ENCODE measurements at places on chromosomes 12 and 14.
A peak's percentile ranks its signal among the peaks of the same experiment; 100 is the strongest.

GRCh38 chr12:114000861-114001260 is 34.7 kb upstream of the RBM19 start:
- no peak for DNase-seq

DNA sequence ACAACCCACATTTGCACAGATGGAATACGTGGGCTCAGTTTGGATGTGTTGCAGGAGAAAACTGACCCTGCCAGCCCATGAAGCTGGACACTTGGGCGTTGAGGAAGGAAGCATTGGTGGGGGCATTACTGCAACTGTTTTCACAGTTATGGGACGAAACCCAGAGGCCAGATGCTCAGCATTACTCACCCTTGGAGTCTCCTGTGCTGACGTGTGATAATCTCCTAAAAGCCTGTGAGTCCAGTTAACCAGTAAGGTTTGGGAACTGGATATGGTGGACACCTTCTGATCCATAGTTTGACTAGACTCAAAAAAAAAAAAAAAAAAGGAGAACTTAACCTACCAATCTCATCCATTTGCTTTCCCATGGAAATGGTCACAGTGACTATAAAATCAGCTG is 52.8 kb upstream of the EGLN3 start:
- DNase-seq = no peak

DNA sequence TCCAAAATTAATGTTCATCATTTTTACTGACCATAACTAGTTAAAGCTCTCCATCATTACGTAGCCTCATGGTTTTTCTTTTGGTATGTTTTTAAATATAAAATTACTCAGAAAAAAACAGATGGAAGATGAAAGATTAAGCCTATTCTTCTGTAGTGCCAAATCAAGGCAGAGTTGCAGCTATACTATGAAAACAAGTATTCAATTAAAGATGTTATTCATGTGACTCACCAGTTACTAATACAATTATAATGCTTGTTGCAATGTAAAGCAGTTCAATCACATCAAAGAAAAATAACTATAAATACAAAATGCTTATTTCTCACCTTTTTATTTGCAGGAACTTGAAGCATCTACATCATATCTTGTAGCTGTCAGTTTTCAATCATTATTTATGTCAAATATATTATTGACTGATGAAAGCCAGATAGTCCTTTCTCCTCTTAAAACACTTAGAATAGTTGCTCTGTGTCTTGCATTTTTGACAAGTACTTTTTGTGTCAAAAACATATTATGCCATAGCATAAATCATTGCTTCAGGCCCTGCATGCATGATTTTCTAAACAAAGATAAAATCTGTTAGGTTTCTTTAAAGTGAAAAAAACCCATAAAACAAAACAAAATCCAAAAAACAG is 36.0 kb upstream of the TRHDE start:
- no peak for DNase-seq

- DNase-seq = no peak
Observed at GRCh38 chr12:116380108-116380507, 102.6 kb upstream of the MED13L start.

GRCh38 chr12:53101931-53102781 is 1.1 kb upstream of the SOAT2 start:
- DNase-seq = no peak

GRCh38 chr14:100384819-100385813 is 62.0 kb downstream of the SLC25A47 start:
- DNase-seq = no peak

GRCh38 chr14:58617619-58618018 is 20.1 kb upstream of the DACT1 start:
- DNase-seq = no peak

GRCh38 chr12:30166006-30166795 is 382.5 kb upstream of the TMTC1 start:
- DNase-seq = no peak

GRCh38 chr12:52442600-52443061 is 8.5 kb upstream of the KRT75 start:
- peak; percentile 70 for DNase-seq

- no peak for DNase-seq
Observed at GRCh38 chr12:78101946-78102635, 271.4 kb downstream of the NAV3 start.

DNA sequence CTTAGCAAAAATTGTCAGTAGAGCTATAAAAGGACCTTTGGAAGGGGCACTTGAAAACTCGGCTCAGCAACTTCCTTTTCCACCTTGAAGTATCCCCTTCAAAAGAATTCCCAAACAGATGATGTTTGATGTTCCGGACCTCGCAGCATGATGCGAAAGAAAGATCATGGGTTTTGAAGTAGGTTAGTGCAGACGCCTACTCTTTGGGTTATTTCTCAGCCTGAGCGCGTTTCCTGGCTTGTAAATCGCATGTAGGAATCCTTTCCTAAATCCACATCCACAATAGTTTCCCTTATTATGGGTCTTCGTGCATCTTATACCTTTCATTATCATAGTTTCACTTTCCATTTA is 584 bp upstream of the NEDD1 start:
- no peak for DNase-seq

DNA sequence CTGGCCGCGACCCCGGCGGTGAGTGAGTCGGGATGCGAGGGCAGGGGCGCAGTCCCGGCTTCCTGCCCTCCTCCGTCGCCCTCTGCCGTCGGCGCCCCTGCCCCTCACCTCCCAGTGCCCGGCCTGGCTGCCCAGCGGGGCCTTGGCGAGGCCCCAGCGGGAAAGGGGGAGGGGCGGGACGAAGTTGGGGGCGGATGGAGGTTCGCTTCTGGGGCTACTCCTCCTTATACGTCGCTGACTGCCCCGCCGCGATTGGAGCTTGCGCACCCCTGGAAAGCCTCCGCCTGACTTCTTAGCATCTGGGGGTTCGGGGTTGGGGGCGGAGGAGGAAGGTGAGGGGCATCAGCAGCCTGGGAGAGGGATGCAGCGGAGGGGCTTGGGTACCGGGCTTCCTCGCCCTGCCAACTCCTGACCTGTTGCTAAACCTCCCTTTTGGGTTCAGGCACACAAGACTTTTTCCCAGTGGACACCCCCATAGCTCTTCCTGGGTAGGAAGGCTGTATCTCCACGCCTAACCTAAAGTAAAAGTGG is 406 bp downstream of the TMEM263 start:
- DNase-seq = no peak

DNA sequence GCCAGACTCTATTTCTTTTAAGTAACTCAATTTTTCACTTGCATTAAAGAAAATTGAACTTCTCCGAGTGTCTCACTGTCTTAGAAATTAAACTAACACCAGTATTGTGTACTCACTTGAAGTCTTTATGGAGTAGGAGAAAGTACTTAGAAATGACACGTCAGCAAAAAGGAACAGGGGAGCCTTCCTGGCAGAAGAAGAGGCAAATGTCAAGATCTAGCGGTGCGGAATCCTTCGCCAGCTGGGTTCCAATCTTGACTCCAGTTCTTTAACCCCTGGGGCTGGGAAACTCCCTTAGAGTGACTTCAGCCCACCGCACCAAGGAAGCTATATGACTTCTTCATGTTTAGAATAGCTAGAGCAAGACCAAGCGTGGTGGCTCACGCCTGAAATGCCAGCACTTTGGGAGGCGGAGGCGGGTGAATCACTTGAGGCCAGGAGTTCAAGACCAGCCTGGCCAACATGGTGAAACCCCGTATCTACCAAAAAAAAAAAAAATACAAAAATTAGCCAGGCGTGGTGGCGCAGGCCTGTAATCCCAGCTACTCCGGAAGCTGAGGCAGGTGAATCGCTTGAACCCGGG is 34.4 kb downstream of the WBP11 start:
- no peak for DNase-seq

DNA sequence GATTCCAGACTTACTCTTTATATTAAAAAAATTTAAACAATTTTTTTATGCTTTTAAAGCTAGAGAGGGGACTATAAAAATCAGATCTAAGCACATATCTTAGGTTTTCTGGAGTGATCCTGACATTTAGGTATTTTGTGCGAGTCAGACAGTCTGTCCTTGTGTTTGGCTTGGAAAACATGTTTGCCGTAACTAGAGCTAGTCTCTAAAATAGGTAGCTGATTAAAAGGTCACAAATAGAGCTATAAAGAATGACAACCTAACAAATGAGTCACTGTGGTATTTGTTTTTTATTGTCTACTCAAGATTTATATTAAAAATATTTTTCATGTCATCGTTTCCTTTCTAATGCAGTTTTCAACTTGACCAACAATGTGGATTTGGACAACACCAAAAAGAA is 73.4 kb downstream of the MNAT1 start:
- DNase-seq = no peak

DNA sequence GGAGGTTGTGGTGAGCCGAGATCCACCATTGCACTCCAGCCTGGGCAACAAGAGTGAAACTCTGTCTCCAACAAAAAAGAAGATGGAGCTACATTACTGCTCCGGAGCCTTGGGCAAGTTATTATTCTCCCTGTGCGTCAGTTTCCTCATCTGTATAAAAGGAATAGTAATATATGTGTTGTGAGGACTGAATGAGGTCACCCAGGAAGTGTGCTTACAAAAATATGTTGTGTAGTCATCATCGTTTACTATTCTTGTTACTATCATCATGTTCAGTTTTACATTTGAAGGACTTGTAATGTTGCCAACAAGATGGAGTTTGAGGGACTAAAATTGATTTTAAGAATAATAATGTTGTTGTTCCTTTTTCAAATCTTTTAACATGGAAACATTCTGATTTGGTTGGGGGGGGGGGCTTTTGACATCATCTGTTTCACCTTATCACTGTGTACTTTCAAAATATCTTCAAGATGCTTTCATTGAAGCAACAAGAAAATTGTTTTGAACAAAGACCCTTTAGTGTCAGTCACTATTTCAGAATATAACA is 156.8 kb downstream of the PDE3A start:
- no peak for DNase-seq

GRCh38 chr12:94704452-94705306 is 54.3 kb upstream of the TMCC3 start:
- peak; percentile 40 for DNase-seq

GRCh38 chr12:67449591-67450052 is 180.5 kb downstream of the CAND1 start:
- no peak for DNase-seq

GRCh38 chr12:79844693-79845092 is 90.2 kb downstream of the PPP1R12A start:
- DNase-seq = no peak

DNA sequence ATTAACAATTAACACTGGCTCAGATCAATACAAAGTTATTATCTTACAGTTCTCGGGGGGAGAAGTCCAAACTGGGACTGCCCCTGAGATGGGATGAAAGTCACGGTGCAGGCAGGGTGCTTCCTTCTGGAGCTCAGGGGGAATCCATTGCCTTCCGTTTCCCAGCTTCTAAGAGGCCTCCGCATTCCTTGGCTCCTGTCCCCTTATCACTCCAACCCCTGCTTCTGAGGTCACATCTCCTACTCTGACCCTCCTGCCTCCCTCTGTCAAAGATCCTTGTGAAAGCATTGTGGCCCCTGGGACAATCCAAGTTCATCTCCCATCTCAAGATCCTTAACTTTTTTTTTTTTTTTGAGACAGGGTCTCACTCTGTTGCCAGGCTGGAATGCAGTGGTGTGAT is 30.8 kb downstream of the SCARB1 start:
- DNase-seq = no peak

- DNase-seq = no peak
Observed at GRCh38 chr14:31934767-31935266, 142.3 kb upstream of the ARHGAP5 start.

DNA sequence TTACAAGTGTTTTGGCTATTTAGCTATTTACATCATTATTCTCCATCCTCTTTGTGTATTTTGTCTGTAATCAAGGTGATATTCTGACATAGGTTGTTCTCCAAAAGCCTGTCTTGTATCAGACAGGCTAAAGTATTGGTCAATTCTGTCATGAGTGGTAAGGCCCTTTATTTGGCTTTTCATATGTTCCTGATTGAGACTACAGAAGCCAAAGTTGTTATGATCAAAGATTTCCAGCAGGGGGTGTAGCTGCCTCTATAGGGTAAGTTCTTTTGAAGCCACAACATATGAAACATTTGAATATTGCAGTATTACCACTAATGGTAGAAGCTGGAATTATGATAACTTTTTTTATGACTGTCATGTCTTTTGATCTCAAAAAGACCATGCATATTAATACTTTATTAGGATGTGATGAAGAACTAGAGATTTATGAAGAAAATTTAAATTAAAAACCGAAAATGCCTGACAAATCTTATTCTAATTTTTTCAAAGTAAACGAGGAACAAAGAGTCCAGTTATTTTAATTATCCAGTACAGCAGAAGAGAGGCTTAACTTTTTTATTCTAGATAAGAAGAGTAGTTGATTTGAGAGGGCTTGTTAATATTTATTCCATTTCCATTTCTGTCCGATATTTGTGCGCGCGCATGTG is 3.4 kb upstream of the ARHGAP5 start:
- no peak for DNase-seq

DNA sequence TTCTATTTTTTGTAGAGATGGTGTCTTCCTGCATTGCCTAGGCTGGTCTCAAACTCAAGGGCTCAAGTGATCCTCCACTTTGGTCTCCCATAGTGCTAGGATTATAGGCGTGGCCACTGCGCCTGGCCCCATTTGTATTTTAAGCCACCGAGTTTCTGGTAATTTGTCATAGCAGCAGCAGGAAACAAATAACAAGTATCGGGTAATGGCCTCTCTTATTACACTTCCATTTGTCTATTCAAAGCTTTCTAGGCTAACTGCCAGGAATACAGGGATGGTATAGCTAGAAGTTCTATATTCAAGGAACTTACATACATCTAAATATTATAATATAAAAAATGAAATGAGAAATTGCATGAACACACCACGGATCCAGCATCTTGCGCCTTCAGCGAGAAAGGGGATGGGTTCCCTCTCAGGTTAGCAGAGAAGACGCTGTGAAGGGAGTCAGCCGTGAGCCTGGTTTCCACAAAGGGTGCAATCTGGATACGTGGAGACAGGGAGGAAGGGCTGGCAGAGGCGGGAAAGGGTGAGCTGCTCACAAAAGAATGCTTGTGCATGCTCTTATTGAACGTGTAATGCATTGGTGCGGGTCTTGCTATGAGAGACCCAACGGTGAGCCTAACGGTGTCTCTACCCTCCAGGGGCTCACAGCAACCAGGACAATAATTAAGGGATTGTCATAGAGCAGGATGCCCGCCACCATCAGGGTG is 9.5 kb downstream of the BDKRB1 start:
- no peak for DNase-seq

DNA sequence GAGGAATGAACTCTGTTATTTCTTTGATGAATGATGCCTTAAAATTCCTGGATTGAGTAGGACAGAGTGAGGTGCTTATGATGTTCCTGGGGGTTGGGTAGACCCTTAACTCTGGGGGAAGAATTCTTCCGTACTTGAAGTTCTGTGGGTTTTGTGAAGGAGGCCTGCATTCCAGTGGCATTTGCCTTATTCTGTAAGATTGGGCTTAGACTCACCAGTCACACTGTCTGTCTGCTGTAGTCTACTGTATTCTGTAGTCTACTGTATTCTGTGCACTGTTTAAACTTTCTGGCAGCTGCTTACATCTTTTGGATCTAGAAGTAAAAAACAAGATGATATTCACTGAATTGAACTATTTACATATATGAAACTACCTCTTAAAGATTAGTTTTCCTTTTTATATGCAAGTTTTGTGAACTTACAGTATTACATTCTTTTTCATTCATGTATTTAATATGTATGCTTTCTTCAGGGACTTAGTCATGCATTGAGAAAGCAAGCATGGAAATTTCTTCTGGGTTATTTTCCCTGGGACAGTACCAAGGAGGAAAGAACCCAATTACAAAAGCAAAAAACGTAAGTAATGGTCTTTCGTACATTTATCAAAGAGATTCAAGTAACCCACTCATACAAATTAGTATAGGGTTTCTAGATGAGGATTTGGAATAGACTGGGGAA is 42.3 kb upstream of the TPH2 start:
- no peak for DNase-seq

Data from AG04449 (cell line).